Adrenal gland (tissue), 19 donors: ENCODE measurements at places on chromosomes 11 and 22. TPM values are rescaled to one million over a fixed set of nuclear protein-coding genes. Genes with fewer than 3 reads are reported as not detected.

- no peak overlapping the region for H3K27ac ChIP-seq
- no peaks in the 10 kb centered on the region for H3K4me1 ChIP-seq
- DNase-seq = no peak
- H3K36me3 ChIP-seq = no peaks in the 10 kb centered on the region
Observed at GRCh38 chr11:121652971-121653370, 200.2 kb upstream of the SORL1-AS1 start.

GRCh38 chr11:129453293-129453721 is 77.7 kb downstream of the BARX2 start:
- H3K4me1 ChIP-seq = no peaks in the 10 kb centered on the region
- H3K27me3 ChIP-seq = no peaks in the 10 kb centered on the region
- H3K36me3 ChIP-seq = no peaks in the 10 kb centered on the region
- H3K27ac ChIP-seq = no peak overlapping the region

DNA sequence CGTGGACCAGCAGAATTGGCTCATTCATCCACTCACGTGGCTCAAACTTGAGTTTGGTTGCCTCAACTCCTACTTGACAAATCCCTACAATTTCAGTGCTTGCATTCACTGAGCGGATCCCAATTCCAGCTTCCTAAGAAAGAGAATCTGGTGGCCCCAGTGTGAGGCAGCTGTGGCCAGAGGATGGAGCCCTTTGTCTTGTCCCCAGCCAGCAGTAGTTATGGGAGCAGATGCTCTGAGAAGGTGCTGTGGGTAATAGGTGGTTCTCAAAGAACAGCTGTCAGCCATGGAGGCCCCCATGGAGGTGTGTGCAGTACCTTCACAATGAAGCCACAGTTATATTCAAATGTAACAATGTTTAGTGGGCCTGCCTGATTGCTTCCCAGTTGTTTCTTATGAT is 39.3 kb downstream of the KREMEN1 start:
- no peak overlapping the region for H3K4me3 ChIP-seq
- H3K27ac ChIP-seq = no peak overlapping the region
- no peak for DNase-seq
- H3K27me3 ChIP-seq = no peaks in the 10 kb centered on the region
- H3K4me1 ChIP-seq = no peaks in the 10 kb centered on the region

- H3K4me3 ChIP-seq = no peak overlapping the region
- peak; percentile 53 for DNase-seq
- no peaks in the 10 kb centered on the region for H3K36me3 ChIP-seq
- peak overlapping the region; percentile 51 for H3K27ac ChIP-seq
- H3K4me1 ChIP-seq = peaks cover 50% of the 10 kb centered on the region
- no peaks in the 10 kb centered on the region for H3K27me3 ChIP-seq
Observed at GRCh38 chr11:78419327-78419726, 1.7 kb upstream of the GAB2 start.

NRXN2 gene
- 4.4 TPM for total RNA-seq
